Cardiac septum (tissue), 1 donor: ENCODE measurements at places on chromosomes 6 and 20. TPM values are rescaled to one million over a fixed set of nuclear protein-coding genes. Genes with fewer than 3 reads are reported as not detected.

Gene OPRM1
- not detected for total RNA-seq

Gene GGTLC1
- not detected for total RNA-seq

Gene BRPF3
- 19.6 TPM for total RNA-seq

Gene EPPIN
- total RNA-seq, result not detected

Gene MOCS1
- 22.1 TPM for total RNA-seq

Gene PRL
- total RNA-seq, result not detected

Gene PACRG
- 14.1 TPM for total RNA-seq

Gene BPIFB2
- not detected for total RNA-seq

- peak; percentile 15 for DNase-seq
Observed at GRCh38 chr6:3310703-3311102, 52.0 kb downstream of the PSMG4 start.

GRCh38 chr6:62516291-62517141 is 230.5 kb upstream of the KHDRBS2 start:
- DNase-seq, result no peak

DNA sequence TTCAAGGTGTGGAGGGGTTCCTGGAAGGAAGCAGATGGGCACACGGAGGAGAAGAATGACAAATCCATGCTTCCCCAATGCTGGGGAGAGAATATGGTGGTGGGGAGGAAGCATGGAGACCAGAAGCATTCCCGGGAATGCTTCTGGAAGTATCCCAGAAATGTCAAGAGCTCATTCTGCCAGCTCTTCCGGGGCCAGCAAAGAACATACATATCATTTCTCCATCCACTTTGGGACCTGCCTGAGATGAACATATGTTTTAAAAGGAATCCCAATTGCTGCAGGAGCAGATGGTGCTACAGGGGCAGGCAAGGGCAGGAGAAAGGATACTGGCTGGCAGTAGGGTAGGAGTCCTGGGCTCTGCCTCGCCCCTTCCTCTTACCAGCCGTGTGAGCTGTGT is 37.9 kb upstream of the CCDC167 start:
- DNase-seq, result no peak

GRCh38 chr6:96234444-96234843 is 218.7 kb downstream of the FUT9 start:
- DNase-seq, result no peak

DNA sequence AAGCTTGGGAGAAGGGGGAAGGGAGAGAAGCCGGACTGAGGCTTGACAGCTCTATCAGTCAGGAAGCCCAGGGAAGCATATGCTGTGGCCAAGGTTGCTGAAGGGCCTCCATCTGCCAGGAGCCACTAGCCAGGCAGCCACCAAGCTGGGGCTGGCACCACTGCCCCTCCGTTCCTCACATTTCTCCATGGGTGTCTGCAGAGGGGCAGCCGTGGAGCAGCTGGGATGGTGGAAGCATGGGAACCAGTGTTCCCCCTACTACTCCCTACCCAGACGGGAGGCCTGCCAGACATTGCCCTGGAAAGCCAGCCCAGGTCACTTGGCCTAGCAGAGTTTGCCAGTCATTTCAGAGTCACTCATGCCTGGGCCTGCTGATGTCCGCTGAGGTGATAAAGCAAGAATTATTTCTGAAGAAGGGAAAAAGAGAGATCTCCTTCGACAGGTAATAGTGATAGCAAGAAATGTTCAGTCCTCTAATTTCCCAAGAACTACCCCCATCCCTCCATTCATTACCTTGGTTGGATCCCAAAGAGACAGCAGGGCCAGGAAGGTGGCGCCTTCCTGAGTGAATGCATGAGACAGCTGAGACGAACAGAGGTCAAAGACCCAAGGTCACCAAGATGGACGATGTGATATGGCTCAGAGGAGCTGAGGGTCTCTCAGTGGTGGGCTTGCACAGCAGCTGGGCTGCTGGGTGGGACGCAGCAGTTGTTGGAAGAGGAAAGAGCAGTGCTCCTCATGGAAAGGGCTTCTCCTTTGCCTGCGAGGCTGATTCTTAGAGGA is 21.9 kb downstream of the SNPH start:
- DNase-seq, result peak; percentile 69

- no peak for DNase-seq
Observed at GRCh38 chr6:34055223-34055933, 90.5 kb downstream of the GRM4 start.

- DNase-seq, result no peak
Observed at GRCh38 chr6:169160091-169160854, 93.4 kb downstream of the THBS2 start.

GRCh38 chr6:12622566-12622965 is 94.0 kb upstream of the PHACTR1 start:
- DNase-seq, result no peak

GRCh38 chr6:94733066-94733465 is 844.3 kb upstream of the MANEA start:
- DNase-seq, result no peak

- no peak for DNase-seq
Observed at GRCh38 chr6:36499918-36500317, 47.4 kb downstream of the STK38 start.

GRCh38 chr6:100622907-100623692 is 158.4 kb upstream of the SIM1 start:
- no peak for DNase-seq

- DNase-seq, result peak; percentile 88
Observed at GRCh38 chr6:31270788-31271640, 878 bp downstream of the HLA-C start.

DNA sequence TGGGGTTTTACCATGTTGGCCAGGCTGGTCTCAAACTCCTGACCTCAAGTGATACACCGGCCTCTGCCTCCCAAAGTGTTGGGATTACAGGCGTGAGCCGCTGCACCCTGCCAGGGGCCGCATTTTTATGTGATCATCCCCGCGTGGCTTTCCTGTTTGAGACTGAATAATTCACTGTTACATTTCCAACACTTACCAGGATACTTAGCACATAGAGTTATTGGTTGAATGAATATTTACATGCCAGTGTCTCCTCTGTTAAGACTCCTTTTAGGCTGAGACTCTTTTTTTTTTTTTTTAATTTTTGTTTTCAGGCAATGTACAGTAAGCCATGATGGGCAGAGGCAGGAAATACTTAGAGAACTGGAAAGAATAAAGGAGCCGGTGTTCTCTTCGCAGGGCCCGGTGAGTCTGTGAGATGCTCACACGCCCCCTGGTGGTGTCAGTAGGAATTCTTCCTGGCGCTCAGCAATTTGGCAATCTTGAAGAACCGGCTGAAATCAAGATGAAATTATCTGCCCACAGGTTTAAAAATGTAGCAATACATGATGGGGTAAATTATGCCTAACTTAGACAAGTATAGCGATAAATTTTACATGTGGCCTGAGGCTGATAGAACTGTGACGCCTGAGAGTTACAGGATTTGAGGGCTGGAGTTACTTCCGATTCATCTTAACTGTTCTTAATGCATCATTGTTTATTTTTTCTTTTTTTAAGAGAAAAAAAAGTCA is 7.6 kb upstream of the RNF114 start:
- DNase-seq, result peak; percentile 88

DNA sequence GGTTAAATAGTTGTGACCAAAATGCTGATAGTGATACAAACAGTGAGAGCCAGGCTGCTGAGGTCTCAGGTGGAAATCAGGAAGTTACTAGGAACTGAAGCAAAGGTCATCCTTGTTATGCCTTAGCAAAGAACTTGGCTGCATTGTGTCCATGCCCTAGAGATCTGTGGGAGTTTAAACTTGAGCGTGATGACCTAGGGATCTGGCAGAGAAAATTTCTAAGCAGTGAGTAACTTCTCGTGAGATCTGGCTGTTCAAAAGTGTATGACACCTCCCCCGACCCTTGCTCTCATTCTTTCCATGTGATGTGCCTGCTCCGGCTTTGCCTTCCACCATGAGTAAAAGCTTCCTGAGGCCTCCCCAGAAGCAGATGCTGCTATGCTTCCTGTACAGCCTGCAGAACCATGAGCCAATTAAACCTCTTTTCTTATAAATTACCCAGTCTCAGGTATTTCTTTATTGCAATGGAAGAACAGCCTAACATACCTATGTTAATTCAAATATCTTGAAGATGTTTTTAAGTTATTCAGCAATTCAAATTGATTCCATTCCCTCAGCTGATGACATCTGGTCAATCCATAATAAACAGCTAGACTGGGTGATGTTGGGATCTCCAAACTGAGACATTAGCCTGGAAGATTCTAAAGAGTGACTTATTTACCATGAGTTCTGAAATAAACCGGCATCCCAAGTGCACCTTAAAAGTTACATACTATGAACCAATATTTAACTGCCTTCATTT is 33.8 kb downstream of the KIF16B start:
- no peak for DNase-seq

- peak; percentile 46 for DNase-seq
Observed at GRCh38 chr6:158761746-158762145, 57.4 kb downstream of the EZR start.

GRCh38 chr6:28490205-28490890 is 25.2 kb downstream of the GPX6 start:
- no peak for DNase-seq

GRCh38 chr6:154232013-154232910 is 124.3 kb downstream of the IPCEF1 start:
- no peak for DNase-seq

DNA sequence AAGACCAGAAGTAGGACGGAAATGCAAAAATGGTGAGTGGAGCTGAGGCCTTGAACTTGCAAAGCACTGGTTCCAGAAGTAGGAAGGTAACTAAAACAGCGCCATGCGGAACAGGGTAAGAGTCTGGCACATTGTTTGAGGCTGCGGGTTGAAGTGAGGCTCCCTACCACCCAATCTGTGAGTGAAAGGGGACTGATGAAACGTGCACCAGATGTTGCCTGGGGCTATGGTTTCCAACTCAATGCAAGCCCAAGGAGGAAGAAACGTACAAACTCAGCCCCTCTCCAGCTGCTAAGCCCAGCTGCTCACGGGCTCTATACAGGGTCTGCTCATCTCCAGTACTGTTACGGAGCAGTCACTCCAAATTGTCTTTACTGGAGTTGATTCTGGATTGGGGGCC is 68.7 kb upstream of the KCNK16 start:
- DNase-seq, result no peak

GRCh38 chr6:116649129-116649528 is 19.4 kb downstream of the ZUP1 start:
- DNase-seq, result no peak

DNA sequence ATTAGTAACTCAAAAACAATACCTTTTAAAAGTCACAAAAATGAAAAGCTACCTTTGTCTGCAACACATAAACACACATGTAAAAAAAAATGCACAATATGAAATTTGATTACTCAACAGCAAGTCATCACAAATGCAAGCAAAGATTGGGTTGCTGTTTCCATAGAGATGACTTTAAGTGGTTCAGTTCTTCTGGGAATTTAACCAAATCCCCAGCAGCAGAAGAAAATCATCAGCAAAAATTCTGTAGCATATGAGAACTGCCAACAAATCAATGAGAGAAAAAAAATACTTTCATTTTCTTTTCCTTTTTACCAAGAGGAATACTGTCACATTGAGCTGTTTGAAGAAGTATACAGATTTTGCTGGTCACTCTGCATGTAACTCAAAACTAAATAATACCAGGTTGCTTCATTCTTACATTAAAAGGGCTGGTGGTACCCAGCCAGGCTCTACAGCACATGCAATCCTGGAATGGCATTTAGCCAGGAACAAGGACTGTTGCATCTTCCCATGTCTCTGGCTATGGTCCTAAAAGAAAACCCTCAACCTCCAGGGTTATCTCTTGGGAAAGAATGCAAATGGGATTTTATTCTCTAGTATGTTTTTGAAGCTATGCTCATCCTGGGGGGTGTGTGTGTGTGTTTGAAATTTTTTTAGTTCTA is 158.3 kb downstream of the OPRM1 start:
- DNase-seq, result no peak

- no peak for DNase-seq
Observed at GRCh38 chr6:71268735-71269437, 19.7 kb upstream of the OGFRL1 start.

DNA sequence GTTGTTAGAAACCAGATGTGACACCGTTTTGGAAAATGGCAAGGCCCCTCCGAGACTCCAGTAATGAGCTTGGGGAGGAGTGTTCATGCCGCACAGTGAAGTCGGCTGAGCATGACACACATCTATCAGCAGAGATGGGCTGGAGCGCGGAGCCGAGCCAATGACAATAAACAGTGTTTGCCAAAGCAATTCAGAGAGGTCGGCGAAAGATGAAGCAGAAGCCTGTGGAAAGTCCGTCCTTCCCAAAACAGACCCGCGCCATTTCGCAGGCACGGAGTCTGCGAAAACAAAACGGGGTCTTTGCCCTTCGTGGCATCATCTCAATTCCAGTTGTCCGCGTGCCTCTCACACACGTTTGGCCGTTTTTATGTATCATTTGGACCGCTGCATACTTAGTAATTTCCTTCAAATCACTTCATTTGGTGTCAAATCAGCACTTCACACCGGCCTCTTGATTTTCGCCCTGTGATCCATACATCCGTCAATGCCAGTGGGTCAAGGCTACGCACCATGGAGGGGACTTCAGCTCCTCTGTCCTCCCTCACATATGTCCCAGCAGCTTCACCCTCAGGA is 71.3 kb downstream of the SULF2 start:
- no peak for DNase-seq

- no peak for DNase-seq
Observed at GRCh38 chr6:139154881-139155547, 20.1 kb downstream of the HECA start.

DNA sequence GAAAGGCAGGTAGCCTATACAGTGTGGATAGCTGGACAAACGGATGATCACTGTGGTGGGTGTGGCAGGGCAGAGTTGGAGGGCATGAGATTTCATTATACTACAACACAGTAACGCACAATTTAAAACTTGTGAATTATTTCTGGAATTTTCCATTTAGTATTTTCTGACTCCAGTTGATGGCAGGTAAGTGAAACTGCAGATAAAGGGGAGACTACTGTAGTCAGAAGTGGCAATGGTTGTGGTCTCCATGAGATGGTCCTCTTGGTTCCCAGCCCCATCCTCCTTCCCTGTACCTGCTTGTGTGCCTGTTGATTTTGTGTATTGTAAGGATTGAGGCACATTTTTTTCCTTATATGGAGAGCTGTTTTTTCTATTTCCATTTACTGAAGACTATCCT is 22.5 kb upstream of the SCAF8 start:
- DNase-seq, result no peak

DNA sequence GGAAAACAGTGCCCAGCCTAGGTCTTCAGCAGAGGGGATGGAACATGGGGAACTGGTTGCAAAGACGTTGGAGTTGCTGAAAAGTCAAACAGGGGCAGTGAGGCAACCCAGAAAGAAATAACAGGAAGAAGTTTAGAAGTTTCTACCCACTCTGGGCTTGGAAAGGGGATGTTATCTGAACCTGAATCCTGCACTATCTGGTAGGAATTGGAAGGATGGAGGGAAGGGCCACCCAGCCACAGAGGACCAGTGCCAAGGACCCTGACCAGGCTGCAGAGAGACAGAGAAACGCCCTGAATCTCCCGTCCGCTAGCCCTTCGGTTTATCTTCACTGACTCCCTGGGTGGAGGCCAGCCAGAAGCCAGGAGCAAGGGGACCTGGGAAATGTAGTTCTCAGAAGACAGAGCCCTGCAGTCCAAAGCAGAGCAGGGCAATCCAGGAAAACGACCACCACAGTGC is 217.3 kb upstream of the RREB1 start:
- no peak for DNase-seq

- DNase-seq, result no peak
Observed at GRCh38 chr20:3993109-3993508, 22.2 kb downstream of the RNF24 start.

GRCh38 chr20:37622728-37623127 is 71.1 kb upstream of the CTNNBL1 start:
- no peak for DNase-seq
